ENCODE measurements at places on chromosomes 7 and 10. TPM values are rescaled to one million over a fixed set of nuclear protein-coding genes. Genes with fewer than 3 reads are reported as not detected.
A peak's percentile ranks its signal among the peaks of the same experiment; 100 is the strongest.

- DNase-seq: no peak
These were observed 425.3 kb downstream of the INHBA start for GRCh38 chr7:41277561-41277960.

DNA sequence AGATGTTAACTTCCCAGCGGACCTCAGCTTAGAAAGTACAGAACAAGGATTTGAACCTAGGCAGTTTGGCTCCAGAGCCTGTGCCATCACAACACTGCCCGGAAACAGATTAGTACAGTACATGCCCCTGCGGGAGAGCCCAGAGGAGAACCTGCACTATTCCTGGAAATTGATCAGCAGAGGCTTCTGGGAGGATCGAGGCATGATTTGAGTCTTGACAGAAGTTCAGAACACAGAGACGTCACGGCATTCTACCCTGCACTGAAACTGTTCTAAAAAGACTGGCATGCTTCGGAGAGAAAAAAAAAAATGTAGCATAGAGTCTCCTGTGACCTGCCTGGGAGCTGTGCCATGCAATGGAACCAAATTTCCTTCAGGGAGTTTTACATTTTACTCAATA lies 9.2 kb upstream of the IL6 start:
- no peak for DNase-seq

EXOC6 gene
- total RNA-seq: 29.2 TPM

DNA sequence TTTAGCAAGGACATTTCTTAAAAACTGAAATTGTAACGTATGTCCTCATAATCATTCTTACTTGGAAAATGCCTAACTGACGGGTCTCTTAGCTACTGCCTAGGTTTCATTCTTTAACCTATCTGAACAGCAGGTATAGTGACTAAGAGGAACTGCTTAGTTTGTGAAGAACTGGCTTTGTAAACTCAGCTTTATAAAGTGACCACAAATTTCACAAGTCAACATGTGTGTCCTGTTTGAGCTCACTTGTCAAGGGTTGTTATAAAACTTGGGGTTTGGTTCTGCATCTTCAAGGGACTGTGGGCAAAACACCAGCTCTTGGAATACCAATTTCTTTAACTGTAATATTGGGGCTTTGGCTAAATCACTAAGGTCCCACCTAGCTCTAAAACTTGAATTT lies 32.2 kb downstream of the MRPS33 start:
- DNase-seq: no peak

DNA sequence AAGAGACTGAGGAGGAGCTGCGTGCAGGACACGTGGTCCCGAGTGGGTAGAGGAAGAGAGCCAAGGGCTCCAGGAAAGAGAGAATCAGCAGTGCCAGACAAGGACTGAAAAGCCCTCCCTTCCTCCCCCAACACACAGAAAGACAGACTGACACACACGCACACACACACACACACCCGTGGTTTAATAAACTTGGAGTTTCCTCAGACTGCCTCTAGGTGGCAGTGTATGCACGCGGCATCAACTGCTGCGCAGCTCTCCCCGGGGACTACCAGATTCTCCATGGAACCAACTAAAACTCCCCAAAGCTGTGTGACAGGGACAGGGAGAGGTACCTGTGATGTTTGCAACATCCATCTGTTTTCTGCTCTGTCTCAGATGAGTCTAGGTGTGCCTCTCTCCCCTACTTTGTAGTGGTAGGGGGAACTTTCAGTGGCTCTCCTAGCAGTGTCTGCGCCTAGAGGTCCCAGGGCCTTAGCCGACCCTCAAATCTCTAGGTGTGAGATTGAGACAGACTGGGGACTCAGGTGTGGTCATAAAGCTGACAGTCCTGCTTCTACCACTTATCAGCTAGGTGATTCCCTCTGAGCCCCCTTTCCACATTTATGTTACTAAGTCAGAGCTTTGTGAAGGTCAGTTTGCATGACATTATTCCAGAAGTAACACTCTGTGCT lies 9.3 kb upstream of the TSPAN14 start:
- DNase-seq: peak; percentile 74

BMS1 gene
- 28.3 TPM for total RNA-seq

DNA sequence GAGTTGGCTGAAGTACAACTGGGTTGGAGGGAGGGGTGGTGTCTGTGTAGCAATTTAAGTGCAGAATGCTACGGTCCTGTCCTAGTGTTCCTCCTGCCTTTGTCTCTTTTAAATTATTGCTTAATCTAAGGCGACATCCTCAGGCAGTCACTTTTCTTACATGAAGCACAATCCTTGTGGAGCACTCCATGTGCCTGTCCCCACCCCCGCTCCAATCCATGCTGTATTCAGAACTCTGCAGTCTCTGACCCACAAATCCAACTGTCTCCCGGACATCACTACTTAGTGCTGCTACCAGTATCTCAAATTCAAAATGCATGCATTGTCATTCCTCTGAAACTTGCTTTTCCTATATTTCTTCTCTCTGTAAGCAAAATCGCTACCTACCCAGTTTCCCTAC lies 91.4 kb upstream of the FAM133B start:
- no peak for DNase-seq

- DNase-seq: no peak
These were observed 2.8 kb upstream of the R3HCC1L start for GRCh38 chr10:98131619-98132018.

MGAM2 gene
- not detected for total RNA-seq

HOXA13 gene
- not detected for total RNA-seq

GRCh38 chr10:61899997-61900828 lies 1.3 kb upstream of the ARID5B start:
- DNase-seq: peak; percentile 79

Measured in IMR-90 (cell line).